AML-193 (cell line): ENCODE measurements at places on chromosomes 2 and 18.

GRCh38 chr18:36887114-36887513 is 58.2 kb downstream of the KIAA1328 start:
- no peak for DNase-seq

- DNase-seq, result no peak
Measured at GRCh38 chr18:48317781-48318381, 91.3 kb downstream of the ZBTB7C start.

GRCh38 chr2:148049284-148049683 is 28.4 kb downstream of the MBD5 start:
- DNase-seq, result no peak

DNA sequence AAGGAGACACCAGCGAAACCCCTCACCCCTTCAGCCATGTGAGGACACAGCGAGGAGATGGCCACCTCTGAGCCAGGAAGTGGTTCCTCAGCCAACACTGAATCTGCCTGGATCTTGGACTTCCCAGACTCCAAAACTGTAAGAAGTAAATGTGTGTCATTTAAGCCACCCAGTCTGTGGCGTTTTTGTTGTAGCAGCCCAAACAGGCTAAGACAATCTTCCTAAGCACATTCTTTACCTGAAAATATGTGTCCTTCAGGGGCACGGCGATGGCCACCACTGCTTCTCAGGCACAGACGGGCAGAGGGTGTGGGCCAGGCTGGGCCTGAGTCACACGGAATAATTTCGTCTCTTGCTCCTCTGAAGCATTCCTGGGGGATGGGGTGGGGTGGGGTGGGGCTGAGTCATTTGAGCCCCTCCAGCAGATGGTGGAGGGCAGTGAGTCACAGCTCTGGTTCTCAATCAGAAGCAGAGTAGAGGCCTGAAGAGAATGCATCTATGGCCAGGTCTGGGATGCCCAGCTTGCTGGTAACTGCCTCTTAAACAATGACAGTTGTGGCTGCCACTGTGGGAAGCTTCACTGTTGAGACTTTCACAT is 142.4 kb downstream of the CAPN13 start:
- DNase-seq, result no peak

DNA sequence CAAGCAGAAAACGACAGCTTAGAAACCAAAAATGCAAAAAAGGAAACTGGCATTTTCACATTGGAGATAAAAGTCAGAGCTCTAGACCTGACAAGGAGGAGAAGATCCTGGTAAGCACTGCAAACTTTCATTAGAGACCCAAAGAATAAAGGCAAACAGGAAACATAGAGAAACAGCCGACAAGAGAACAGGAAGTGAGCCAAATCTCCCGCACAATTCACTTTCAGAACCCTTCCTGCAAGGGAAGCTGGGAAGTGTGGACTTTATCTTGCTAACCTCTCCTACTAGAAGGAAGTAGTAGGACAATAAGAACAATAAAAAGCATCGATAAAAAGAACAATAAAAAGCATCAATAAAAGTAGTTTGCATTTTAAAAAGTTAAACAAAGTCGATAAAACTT is 417.8 kb upstream of the SPHKAP start:
- no peak for DNase-seq

- no peak for DNase-seq
Measured at GRCh38 chr2:120976501-120977307, 241.0 kb downstream of the GLI2 start.

DNA sequence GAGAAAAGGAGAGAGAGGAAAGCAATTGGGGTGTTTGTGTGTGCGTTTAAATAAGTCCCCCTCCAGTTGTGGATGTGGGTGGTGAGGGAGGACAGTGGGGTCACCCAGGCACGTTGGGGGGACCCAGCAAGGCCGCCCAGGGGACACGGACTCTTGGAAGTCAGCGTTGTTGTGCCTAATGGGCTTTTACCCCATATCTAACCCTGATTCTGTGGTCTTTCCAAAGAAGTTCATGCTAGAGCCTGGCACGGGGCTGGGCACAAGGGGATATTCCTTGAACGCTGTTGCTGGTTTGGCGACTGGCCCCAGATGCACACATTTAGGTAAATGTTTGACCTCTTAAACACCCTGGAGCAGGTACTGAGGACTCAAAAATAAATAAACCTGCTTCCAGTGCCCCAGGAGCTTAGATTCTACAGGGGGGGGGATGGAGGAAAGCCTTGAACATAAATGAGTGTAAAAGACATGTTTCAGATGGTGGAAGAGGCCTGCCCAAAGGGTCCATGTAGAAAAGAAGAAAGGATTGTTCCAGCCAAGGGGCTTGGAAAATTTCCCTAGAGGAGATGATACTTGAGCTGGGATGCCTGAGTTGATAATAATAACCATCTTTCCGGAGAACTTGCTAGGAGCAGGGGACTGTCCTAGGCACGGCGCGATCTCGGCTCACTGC is 97.7 kb upstream of the SIX3 start:
- DNase-seq, result no peak
